ENCODE measurements at places on chromosomes 2 and 18.

- DNase-seq, result no peak
Observed at GRCh38 chr2:187383043-187383800, 64.8 kb downstream of the CALCRL start.

GRCh38 chr18:5297597-5297996 is 2.1 kb upstream of the ZBTB14 start:
- no peak for DNase-seq

DNA sequence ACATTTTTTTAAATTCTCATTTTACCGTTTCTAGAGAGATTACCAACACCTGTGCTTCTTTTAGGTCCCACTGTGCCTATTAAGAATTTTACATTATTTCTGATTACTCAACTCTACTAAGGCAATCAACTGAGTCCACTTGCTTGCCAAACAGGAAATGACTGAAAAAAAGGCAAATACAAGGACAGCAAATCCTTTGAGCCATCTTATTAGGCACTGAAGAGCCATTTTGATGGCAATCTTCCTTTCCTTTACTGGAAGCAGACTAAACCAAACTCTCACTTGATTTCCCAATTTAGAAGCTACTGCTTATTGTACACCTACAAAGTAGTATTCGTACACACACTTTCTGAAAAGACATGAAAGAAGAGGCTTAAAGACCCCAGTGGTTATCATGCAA is 121.4 kb upstream of the COL3A1 start:
- no peak for DNase-seq

DNA sequence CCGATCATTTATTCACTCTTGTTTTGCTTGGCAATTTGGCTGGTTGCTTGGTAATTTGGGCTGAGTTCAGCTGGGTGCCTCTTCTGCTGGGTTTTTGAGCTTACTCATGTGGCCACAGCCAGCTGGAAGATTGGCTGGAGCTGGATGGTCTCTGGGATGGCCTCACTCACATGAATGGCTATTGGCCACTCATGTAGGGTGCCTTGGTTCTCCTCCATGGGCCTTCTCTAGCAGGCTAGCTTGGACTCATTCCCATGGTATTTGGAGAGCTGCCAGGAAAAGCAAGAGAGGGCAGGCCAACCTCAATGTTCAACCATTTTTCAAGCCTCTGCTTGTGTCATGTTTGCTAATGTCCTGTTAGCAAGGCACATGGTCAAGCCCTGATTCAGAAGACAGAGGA is 16.9 kb downstream of the ZAP70 start:
- DNase-seq, result no peak

DNA sequence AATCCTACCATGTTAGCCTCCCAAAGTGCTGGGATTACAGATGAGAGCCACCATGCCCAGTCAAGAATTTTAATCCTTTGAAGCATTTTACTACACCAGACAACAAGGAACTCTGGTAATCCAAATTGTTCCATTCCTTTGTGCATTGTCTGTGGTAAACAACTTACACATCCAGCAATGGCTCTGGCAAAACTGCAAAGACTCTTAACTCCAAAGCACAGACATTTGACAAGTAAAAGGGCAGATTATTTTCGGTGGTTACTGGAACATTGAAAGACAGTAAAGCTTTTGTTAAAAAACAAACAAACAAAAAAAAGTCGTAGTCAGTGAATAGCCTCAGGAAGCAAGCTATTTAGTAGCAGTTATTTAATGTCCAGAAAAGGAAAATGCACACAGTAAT is 33.2 kb upstream of the RMND5A start:
- DNase-seq, result no peak

- no peak for DNase-seq
Observed at GRCh38 chr2:40734797-40735196, 282.9 kb upstream of the SLC8A1 start.

DNA sequence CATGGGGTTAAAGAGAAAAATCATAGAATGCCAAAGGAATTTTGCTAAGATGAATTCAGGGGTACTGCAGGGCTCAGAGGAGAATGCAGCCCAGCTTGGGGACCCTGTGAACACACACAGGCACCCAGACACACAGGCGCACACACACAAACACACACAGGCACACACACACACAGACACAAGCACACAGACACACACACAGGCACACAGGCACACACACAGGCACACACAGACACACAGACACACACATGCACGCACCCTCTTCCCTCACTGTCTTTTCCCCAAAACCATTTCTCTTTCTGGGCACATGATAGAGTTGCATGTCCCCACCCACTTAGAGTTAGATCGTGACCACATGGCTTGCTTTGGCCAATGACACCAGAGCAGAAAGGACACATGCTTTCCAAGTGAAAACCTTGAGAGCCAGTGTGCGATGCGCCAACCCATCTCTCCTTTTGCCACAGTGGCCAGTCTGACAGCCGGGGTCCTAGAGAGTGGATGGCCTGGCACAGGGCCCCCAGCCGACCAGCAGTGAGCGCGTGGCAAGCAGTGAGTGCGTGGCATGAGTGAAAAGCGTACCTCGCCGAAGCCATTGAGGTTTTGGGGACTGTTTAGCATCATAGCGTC is 163.3 kb downstream of the KLHL29 start:
- DNase-seq, result no peak

DNA sequence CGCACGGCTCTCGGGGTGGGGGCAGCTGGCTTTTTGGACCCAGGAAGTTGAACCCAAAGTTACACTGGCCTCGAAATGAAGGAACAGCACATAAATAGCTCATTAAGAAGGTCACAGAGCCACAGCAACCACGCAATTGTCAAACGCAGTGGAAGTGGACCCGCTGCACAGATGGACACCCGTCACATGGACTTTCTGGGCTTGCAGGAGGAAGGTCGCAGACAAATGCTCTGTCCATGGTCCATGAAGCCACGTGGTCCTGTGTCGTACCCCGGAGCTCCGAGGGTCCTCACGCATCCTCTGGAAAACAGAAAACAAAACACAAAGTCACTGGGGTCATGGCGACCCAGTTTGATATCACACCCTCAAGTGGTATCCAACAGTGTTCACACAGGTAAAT is 308.1 kb upstream of the SALL3 start:
- no peak for DNase-seq

GRCh38 chr2:120445449-120446143 is 99.7 kb downstream of the INHBB start:
- no peak for DNase-seq

- DNase-seq, result peak; percentile 74
Observed at GRCh38 chr2:219552382-219553167, 8.7 kb downstream of the TMEM198 start.

DNA sequence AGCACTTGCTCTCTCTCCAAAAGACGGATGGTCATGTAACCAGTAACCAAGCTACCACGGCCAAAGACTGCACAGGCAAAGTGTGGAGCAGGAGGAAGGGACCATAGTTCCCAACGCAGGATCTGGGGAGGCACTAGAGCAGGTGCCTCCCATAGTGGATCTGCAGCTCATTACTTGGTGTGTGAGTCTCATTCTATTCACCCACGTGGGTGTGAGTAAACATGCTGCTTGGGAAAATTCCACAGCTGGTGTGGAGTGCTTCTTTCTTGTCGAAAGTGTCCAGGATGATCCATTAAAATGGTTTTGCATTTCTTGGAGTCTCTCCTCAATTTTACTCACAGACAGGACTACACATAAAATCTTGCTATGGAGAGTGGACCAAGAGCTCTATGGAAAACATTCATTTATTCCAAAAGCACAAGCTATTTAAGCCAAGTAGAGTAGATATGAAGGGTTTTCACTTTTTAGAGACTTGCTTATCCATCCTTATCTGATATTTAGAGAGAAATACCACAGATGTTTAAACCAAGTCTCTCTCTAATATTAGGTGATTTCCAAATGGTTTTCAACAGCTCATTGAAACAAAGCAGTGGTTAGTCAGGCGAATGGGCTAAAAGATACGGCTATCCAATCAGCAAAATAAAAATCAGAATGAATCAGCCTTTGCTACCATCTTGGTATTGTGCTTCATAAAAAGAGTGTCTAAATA is 104.3 kb upstream of the CCDC195 start:
- no peak for DNase-seq

DNA sequence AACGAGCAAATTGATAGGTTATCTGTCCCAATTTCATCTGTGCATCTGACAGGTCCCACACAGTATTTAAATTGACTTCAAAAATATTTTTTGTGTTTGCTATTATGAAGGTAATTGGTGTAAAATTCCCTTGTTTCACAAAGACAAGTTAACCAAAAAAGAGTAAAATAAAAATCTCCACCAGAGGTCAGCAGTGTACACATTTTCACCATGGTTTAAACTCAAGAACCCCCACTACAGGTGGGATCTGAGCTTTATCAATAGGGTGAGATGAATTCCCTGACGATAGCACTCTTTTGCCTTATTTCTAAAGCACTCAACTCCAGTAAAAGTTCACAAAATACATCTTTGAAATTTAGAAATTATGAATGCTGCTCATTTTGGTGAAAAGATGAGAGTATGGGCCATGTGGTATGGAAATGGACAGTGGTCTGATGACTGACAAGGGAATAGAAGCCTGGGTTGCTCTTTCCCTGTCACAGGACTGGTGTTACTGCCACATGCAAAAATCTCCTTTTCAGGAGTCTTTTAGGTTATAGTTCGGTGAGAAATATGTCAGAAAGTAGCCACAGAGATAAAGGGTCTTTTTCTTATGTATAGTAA is 68.0 kb downstream of the SERPINB8 start:
- no peak for DNase-seq

GRCh38 chr18:33600846-33601245 is 22.8 kb downstream of the ASXL3 start:
- no peak for DNase-seq

DNA sequence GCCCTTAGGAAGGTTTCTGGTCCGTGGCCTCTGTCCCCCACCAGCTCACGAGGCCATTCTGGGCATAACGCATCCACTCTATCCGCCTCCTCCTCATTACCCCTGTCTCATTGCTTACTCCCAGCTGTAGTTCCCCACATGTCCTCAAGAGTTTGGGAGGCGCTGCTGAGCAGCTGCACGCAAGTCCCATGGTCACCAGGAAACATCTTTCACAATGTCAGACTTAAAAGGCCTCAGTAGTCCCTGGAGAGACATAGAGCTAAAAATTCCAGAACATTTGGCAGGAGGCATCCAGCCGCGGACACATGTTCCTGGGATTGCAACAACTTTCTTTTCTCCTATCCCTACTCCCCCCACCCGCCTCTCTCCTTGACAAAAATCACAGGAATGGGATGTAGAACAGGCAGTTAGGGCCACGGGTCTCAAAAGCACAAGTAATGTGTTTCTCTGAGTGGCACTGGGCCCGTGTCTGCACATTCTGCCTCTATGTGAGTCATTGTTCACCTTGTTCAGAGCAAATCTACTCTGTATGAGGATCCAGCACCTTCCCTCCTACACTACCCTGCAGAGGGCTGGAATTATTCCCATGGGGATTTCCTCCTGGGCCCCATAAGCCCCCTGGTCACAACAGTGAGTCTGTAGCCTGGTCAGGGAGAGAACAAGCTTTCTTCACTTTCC is 8.1 kb downstream of the LBH start:
- no peak for DNase-seq

GRCh38 chr2:117273009-117273671 is 541.4 kb upstream of the DDX18 start:
- no peak for DNase-seq

GRCh38 chr2:188964976-188965546 is 9.1 kb upstream of the COL3A1 start:
- no peak for DNase-seq

- DNase-seq, result no peak
Observed at GRCh38 chr2:32671885-32672533, 44.2 kb downstream of the TTC27 start.

- no peak for DNase-seq
Observed at GRCh38 chr2:222561817-222562645, 93.9 kb downstream of the FARSB start.

- no peak for DNase-seq
Observed at GRCh38 chr2:217049956-217050355, 190.1 kb upstream of the TNP1 start.

GRCh38 chr2:3539836-3540235 is 18.3 kb downstream of the RNASEH1 start:
- DNase-seq, result no peak

DNA sequence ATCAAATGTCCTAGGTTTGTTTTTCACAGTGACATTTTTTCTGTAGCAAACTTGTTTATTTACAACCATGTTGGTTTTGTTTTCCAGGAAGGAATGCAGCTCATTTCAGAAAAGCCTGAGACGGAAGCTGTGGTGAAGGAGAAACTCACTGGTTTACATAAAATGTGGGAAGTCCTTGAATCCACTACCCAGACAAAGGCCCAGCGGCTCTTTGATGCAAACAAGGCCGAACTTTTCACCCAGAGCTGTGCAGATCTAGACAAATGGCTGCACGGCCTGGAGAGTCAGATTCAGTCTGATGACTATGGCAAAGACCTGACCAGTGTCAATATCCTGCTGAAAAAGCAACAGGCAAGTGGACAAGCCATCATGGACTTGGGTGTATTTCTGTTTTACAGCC is 79.2 kb upstream of the EML6 start:
- no peak for DNase-seq

DNA sequence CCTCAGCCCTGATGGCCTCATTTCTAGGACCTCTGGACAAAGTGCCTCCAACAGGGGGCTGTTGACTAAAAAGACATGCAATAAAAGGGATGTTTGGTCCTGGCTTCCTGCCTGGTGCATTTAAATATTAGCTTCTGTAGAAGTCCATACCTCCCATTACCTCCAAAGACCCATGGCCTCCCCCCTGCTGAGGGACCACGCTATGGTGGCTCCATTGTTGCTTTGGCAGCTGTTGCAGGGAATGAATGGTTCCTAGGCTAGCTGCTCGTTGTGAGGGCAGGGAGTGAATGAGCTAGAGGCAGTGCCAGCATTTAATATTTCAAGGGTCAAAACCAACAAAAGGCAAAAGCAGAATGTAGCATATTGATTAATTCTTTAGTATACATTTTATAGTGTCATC is 285.9 kb downstream of the SLC8A1 start:
- no peak for DNase-seq

DNA sequence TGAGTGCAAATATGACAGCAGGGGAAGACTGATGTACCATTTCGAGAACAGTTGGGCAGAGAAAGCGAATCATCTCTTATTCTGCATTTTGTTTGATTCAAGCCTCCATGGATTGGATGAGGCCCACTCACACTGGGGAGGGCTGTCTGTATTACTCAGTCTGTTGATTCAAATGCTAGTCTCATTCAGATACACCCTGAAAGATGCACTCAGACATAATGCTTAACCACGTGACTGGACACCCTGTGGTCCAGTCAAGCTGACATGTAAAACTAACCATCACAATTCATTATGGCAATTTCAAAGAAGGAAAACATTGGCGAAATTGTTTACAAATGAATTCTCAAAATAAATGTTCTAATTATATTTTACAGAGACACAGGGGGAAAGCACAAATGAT is 1210.2 kb downstream of the DPP10 start:
- no peak for DNase-seq

DNA sequence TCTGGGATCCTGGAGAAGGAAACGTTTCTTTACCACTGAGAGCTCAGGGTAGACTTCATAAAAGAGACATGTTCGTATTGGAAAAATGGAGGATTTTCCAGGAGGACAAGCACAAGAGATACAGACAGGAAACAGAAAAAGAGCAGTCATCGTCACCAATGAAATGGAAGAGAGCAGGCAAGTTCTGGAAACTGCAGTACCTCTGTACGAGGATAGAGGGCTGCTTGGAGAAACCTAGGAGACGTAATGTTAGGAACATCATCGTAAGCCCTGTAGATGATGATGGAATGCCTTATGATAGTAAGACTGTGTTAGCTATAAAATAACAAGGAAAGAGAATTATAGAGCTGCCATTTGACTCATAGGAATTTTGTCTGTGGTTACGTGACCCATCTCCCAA is 121.1 kb upstream of the KLHL14 start:
- no peak for DNase-seq
